ENCODE measurements at places on chromosomes 4 and X.

GRCh38 chrX:39600222-39600621 is 497.5 kb downstream of the BCOR start:
- H3K27me3 ChIP-seq: no peaks in the 10 kb centered on the region
- no peak for DNase-seq

GRCh38 chr4:42296196-42296595 is 101.1 kb upstream of the SHISA3 start:
- H3K4me3 ChIP-seq: no peak overlapping the region
- no peaks in the 10 kb centered on the region for H3K27me3 ChIP-seq
- no peaks in the 10 kb centered on the region for H3K36me3 ChIP-seq

- DNase-seq: no peak
- no peak overlapping the region for H3K4me3 ChIP-seq
- no peaks in the 10 kb centered on the region for H3K27me3 ChIP-seq
These were observed 26.9 kb downstream of the ZNF41 start for GRCh38 chrX:47456080-47456479.

DNA sequence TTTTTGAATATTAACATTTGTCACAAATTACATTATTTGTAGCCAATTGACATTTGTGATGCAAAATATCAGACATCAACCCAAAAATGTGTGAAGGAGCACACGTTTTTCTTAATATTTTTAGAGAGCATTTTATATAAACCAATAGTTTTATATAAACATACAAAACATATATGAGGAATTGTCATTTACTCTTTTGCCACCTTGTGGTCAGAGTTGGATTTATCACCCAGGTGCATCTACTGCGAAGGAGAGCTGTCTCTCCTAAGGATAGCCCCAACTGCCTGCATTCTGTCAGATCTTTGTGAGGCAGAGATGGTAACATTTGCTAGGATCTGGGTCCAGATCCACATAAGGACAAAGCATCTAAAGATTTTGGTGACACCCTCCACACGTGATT is 2.5 kb upstream of the USP27X start:
- H3K4me1 ChIP-seq: peaks cover 15% of the 10 kb centered on the region
- DNase-seq: no peak
- H3K36me3 ChIP-seq: no peaks in the 10 kb centered on the region
- no peak overlapping the region for H3K4me3 ChIP-seq

DNA sequence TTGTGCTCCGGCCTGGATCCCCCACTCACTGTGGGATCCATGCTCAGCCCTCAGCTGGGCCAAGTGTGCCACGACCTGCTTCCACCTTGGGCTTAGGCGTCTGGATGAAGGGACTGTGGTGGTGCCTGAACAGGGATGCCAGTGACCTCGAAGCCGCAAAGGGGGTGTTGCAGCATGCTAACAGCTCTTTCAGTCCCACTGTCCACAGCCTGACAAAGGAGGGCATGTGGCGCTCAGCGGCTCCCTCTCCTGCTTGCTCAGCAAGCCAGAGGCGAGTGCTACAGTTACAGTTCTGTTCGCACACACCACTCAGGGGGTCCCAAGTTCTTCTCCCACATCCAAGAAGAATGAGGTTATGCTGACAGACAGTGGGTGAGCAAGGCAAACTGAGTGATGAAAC is 5.2 kb upstream of the IGBP1 start:
- no peak for DNase-seq
- H3K4me1 ChIP-seq: no peaks in the 10 kb centered on the region
- no peak overlapping the region for H3K27ac ChIP-seq
- no peak overlapping the region for H3K4me3 ChIP-seq
- no peaks in the 10 kb centered on the region for H3K27me3 ChIP-seq

GRCh38 chr4:183059797-183060196 is 39.3 kb upstream of the WWC2 start:
- H3K27ac ChIP-seq: no peak overlapping the region
- no peaks in the 10 kb centered on the region for H3K27me3 ChIP-seq
- no peak for DNase-seq
- no peaks in the 10 kb centered on the region for H3K36me3 ChIP-seq
- no peaks in the 10 kb centered on the region for H3K4me1 ChIP-seq

GRCh38 chr4:99208719-99209075 is 10.3 kb downstream of the ADH6 start:
- peaks cover 5% of the 10 kb centered on the region for H3K4me1 ChIP-seq
- H3K27ac ChIP-seq: peak overlapping the region; percentile 74
- H3K36me3 ChIP-seq: no peaks in the 10 kb centered on the region
- no peak overlapping the region for H3K4me3 ChIP-seq

DNA sequence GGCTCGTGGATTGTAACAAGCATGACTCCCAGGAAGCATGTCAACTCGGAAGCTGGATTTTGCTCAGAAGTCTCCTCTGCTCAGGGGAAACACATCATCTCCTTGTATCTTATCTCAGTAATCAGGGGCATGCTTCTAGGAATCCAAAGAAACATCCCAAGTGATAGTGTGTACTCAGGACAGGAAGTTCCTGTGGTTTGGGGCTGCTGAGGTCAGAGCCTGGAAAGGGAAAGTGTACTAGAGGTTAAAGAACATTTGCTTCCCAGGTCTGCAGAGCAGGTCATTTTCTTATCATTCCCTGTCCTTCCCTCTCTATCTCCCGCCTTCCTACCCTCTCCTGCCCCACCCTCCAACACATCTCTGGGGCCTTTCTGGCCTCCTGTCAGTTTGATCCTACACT is 38.8 kb downstream of the SLC34A2 start:
- no peak for DNase-seq
- H3K27ac ChIP-seq: no peak overlapping the region
- no peaks in the 10 kb centered on the region for H3K4me1 ChIP-seq
